ENCODE measurements at places on chromosomes 7 and 10.

- no peak for DNase-seq
These were observed 654.0 kb downstream of the SDK1 start for GRCh38 chr7:3955026-3955425.

GRCh38 chr7:41742401-41743020, 39.6 kb upstream of the INHBA start:
- no peak for DNase-seq

DNA sequence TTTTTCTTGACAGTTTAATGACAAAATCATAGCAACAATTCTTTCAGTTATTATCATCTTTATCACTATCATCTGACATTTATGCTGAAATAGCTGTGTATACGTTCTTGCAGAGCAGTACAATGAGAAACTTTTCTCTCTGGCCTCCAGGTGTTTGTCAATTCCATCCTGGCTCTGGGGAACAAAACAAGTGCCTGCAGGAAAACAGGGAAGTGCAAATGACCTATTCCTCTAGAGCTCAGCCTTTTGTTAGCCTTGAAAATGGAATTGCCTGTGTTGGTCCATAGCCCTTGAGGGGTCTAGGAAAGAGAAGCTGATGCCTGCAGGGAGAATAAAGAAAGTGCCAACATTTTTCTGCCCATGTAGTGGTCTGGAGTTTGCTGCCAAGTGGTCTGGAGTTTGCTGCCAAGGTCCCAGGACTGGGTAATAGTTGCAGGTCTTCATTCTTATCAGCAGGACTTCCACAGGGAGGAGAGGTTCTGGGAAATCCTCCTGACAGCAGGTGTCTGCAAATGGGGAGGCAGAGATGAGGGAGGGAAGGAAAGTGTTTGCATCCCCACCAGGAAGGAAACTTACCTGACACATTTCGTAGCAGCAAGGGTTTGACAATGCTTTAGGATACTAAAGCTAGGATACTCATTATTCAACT, 10.1 kb upstream of the CSTF2T start:
- DNase-seq: no peak

DNA sequence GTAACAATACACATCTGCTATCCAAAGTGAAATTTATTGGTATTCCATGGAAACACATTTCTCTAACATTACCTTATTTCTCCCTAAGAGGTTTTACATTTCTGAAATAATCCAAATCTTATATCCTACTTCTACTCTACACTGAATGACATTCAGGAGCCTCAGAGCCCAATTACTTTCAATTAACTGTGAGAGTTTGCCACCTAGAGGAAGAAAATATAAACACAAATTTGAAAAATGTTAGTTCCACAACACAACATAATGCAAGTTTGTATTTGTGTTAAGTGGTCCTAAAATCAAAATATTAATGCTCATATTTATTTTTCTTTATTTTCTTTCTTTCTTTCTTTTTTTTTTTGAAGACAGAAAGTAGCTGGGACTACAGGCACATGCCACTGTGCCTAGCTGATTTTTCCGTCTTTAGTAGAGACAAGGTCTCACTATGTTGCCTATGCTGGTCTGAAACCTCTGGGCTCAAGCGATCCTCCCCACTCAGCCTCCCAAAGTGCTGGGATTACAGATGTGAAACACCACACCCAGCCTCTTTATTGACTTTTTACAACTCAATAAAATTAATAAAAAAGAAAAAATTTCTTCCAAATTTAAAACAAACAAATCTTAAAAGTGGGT, 46.0 kb downstream of the ATAD1 start:
- DNase-seq: no peak
